ENCODE measurements at places on chromosomes 3 and 15.

DNA sequence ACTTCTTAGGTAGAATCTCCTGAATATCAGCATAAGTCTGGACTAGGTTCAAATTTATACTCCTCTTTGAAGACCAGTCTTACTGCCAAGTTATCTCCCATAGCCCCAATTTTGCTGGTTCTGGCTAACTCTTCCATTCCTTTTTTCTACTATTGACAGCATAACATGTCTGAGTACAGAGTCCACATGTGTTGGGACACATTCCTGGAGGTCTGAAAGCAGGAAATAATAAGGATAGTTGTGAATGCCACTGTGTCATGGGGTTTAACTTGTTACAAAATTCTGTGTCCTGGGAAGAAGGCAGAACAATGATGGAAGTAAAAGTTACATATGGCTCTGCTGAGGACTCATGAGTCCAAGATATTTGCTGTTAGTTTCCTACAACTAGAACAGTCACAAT is 57.4 kb upstream of the ZBTB20 start:
- DNase-seq: no peak

GRCh38 chr15:51589881-51590568 is 32.5 kb downstream of the DMXL2 start:
- DNase-seq: no peak

- no peak for DNase-seq
Observed at GRCh38 chr15:48021336-48022086, 99.3 kb upstream of the SLC24A5 start.

DNA sequence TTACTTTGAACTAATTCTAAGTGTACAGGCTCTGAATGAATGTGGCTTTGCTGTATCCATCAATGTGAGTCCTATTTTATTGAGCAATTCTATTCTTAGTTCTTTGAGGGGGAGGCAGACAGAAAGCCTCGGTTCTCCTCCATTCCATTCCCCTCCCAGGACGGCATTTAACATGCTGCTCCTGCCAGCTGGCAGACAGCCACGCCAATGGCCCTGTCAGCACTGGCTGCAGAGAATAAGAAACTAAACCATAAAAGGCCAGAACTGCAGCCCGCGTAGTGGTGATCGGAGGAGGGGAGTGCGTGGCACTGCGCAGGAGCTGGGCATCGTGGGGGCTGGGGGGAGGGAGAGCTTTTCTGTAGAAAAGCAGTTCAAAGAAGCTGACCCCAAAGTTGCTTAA is 76.0 kb upstream of the HACD2 start:
- DNase-seq: peak; percentile 89

Data from Ammon's horn (tissue), 1 donor.